T-helper 2 cell (primary cell): ENCODE measurements at places on chromosomes 1 and 21.

GRCh38 chr1:202124142-202124541 is 1.4 kb downstream of the GPR37L1 start:
- DNase-seq = no peak

- DNase-seq = no peak
Measured at GRCh38 chr1:32886004-32886827, at the start of gene HPCA. HPCA (plus strand) TSS chr1:32886491; CDS start chr1:32888899, 2,408 bp downstream.

- DNase-seq = no peak
Measured at GRCh38 chr1:22760455-22760854, 49.8 kb downstream of the EPHB2 start.

- DNase-seq = no peak
Measured at GRCh38 chr21:39632796-39633442, 20.2 kb downstream of the B3GALT5 start.

- no peak for DNase-seq
Measured at GRCh38 chr1:213075725-213076124, 24.7 kb downstream of the RPS6KC1 start.

DNA sequence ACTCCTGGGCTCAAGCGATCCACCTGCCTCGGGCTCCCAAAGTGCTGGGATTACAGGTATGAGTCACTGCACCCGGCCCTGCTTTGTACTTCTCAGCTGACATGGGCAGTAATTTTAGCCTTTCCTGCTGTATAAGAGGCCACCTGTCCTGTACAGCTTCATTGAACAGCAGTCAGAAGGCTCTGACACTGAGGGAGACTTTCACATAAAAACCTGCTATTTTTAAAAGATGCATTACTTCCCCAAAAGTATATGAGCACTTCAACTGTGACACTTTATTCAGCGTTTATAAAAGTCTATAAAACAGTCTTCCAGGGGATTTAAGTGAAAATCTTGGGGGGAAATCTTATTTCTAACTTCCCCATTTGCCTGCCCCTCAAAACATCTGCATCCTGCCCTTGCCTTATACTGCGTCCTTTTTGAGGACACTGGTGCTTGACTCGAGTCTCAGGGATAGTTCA is 17.6 kb downstream of the RNU5D-1 start:
- no peak for DNase-seq

- no peak for DNase-seq
Measured at GRCh38 chr1:171663854-171664575, 11.5 kb upstream of the MYOC start.

- DNase-seq = no peak
Measured at GRCh38 chr1:20124456-20125057, 5.2 kb upstream of the PLA2G2D start.

GRCh38 chr1:214793708-214794107 is 190.7 kb downstream of the CENPF start:
- no peak for DNase-seq

DNA sequence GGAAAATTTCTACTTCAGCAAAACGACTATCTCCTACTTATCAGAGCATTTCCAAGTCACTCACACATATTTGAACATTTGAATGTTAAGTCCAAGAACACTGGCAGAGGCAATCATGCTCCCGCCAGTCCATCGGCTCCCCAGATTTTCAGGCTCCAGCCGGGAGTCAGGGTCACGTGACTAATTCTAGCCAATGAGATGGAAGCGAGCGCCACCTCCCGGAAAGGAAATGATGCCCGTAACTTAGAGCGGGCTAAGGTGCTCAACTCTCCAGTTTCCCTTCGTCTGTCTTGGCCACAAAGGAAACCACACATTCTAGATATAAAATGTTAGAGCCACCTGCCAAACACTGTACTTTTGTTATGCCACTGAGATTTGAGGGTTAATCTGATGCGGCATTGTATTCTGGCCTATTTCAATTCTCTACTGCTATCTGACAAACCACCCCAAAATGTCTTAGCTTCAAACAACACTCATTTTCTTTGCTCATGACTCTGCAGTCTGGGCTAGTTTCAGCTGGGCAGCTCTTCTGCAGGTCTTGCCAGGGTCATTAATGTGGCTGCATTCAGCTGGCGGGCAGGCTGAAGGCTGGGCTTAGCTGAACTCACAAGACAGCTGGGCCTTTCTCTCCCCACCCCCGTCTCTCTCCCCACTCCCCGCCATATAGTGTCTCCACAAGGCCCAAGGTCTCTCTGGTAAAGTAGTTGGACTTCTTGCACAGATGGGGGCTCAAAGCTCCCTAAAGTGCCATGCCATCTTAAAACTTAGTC is 16.5 kb upstream of the LHX4 start:
- DNase-seq = no peak

DNA sequence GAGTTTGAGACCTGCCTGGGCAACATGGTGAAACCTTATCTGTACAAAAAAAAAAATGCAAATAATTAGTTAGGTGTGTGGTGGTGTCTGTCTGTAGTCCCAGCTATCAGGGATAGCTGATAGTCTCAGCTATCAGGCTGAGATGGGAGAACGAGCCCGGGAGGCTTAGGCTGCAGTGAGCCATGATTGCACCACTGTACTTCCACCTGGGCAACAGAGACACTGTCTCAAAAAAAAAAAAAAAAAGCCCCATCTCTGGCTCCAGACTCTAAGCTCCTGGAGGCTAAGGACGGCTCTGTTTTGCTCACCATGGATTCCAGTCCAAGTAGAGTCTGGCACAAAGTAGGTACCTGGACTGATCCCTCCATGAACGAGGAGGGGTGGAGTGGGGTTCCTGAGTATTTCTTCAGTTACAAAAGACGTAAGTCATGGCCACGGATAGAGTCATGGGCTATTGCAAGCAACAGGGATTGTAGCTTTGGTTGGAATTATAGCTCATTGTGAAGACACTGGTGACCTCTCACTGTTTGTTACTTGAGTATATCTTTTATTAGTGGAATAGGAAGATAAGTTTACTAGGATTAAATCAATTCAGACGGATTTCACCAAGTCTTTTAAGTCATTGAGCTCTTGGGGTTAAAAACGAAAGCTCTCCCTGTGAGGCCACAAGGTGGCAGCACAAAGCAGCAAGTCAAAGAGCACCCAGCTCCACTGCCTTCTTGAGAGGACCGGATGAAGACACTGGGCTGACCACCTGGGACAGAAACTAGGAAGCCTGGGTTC is 35.6 kb upstream of the TMEM61 start:
- peak; percentile 31 for DNase-seq

DNA sequence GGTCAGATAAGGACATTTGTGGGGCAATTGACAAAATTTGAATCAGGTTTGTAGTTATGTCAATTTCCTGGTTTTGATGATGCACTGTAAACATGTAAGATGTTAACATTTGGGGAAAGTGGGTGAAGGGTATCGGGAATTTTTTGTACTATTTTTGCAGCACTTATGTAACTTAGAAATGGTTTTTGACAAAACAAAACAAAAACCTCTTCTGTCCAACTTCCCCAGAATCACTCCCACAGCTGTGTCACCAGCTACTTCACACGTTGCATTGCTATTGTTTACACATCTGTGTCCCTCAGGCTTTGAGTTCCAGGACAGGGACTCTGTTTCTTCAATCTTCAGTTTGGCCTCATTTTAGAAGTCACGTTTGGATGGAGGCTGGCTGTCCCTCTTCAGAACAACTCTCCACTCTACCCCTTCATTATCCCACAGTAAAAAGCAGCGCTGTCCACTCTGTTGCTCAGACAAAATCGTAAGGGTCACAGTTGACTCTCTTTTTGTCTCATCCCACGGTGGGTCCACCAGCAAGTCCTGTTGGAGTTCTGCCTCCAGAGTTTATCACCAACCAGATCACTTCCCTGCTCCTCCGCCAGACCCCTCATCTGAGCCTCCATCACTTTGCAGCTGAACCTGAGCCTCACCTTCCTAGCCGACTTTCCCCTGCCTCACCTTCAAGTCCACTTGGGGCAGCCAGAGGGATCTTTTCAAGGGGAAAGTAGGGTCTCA is 63.2 kb downstream of the NENF start:
- DNase-seq = no peak

- DNase-seq = no peak
Measured at GRCh38 chr1:37282764-37283163, 191.6 kb upstream of the ZC3H12A start.

DNA sequence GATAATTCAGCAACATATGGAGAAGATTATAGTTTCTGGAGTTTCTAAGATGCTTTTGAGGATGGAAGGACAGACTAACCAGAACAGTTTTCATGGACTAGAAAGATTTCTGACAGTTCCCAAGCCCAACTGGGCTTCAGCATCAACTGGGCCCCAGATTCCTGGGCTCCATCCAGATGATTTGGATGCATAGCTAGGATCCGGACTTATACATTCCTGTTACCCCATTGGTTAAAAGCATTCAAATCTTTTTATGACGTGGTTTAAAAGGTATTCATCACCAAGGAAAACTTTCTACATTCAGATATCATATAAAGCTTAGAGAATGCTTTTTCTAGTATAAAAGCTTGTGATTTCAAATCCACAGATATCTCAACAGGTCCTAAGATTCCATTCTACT is 29.7 kb downstream of the TSHB start:
- no peak for DNase-seq

- DNase-seq = peak; percentile 31
Measured at GRCh38 chr1:110765640-110766335, 91.0 kb upstream of the KCNA3 start.

GRCh38 chr1:157087030-157087429 is 12.6 kb downstream of the ETV3L start:
- DNase-seq = no peak

DNA sequence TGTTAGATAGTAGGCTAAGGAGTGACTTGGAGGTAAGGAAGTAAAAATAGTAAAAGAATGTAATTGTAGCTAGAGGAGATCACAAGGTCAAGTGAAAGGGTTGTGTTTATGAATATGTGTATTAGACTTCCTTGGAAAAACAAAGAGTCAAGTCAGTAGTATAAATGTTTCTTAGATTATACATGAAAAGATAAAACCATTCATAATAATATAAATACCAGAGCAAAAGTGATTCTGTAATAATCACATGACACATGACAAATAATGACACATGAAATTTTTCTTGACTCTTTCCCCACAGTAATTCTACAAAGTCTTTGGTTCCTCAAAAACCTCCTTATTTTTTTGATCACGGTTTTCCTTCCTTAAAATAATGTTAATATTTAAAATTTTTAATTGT is 56.4 kb downstream of the IVNS1ABP start:
- no peak for DNase-seq

DNA sequence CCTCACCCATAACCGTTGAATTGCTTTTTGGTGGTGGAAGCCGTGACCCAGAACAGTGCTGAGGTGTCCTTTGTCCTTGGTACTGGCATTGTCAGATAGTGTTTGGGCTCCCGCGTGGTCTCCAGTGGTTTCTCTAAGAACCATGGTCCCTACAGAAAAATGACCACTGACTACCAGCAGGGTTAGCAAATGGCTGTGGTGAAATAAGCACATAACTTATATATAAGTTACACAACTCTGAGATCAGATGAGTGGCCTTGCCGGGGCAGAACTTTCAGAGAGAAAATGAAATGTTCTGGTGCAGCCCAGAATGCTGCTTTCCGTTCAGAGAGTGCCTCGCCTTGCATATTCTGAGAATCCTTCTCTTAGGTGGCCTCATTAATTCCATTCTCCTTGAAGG is 5.0 kb downstream of the SLC37A1 start:
- DNase-seq = no peak

DNA sequence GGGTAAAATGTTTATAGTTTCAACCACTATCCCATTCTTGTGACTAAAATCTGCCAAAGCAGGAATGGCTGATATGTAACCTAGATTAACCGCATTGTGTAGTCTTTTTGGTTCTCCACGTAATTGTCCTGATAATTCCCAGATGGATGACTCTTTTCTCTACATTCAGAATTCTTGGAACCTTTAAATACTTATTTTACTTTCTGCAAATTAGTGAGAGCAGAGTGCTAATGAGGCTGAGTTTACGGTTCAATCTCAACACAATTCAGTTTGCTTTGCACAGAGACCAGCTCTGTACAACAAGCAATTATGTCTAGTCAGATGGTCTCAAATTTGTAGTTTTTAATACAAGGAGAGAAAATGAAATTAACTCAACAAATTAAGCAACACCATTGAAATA is 9.1 kb downstream of the CRB1 start:
- no peak for DNase-seq

DNA sequence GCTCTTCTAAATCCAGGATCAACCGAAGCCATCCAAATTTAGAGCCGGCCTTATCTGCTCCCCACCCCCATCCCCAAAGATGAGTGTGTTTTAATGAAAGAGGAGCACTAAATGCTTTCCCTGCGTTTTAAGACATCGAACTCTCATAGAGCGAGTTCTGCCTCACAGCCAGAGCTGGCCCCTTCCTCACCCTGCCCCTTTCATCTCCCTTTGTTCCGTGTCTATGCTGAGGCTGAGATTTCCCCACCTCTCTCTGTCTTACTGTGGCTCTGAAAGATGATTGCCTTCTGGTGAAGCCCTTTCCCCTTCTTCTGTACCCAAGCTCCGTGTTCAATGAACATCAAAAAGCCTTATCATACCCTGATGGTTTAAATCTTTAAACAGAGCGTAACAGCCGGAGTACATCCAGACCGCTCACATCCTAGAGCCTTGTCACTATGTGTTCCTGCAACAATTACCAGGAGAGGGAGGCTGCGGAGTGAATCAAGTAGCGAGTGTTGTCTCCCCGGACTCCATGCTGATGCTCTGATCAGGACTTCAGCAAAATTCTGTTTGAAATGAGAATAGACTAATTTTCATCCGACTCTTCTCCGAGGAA is 110.1 kb downstream of the ZNF326 start:
- DNase-seq = no peak

- no peak for DNase-seq
Measured at GRCh38 chr1:186882372-186883134, 53.8 kb downstream of the PLA2G4A start.

DNA sequence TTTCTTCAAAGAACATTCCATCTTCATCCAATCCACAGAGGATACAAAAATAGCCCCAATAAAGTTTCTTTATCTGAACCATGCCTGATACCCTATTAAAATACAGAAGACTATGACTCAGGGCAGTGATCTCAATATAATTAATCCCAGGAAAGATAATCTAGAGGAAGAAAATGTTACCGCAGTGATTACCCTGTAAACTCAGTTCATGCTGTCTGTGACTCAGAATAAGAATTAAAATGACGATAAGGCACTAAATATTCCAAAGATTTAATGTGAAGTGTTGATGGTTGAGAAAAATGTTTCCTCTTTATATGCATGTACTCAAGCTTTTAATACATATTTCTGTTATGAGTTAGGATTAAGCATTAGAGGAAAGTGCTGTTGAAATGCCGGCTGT is 88.6 kb upstream of the LYPLAL1 start:
- DNase-seq = no peak

- DNase-seq = no peak
Measured at GRCh38 chr1:5828308-5828935, 163.8 kb downstream of the NPHP4 start.

DNA sequence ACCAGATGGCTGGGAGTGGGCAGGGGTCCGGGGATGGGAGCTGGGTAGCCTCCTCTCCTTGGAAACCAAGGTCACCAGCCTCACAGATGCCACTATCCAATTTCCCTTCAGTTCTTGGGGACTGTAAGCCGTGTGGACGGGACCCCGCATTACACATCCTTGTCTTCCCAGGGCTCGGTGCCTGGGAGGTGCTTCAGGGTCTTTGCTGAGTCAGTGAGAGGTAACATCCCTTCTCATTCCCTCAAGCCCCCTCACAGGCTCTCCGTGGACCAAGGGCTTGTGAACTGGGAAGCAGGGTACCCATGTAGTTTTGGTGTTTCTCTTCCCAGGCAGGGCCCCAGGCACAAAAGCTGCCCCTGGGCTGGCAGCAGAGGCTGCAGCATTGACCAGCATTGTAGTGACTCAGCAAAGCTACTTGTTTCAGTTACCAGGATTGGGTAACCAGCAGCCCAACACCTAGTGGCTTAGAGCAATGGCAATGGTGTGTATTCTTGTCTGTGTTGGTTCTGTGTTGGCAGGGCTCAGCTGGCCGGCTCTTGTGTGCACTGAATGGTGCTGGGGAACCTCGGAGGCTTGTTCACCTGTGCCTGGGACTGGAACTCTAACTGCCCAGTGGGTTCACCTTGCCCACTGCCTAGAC is 24.6 kb upstream of the PCBP3 start:
- DNase-seq = no peak
